ENCODE measurements at places on chromosomes 7 and 10.

DNA sequence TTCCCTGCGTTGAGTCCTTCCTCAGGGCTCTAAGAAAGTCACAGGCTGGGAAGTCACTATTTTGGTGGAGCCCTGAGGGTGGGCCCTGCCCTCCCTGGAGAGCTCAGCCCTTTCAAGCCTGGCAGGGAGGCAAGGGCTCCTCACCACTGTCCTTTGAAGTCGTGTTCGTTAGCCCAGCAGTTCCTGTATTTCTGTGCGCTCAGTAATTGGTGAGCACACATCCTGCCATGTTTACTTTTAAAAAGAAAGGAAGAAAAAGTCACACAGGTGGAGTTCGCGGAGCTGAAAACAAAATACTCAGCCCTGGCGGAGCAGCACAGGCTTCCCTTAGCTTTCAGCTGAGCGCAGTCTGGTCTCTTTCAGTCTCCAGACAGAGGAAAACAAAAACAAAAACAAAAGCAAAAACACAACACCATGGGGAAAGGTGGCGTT is 37.1 kb downstream of the PRKCQ start:
- peak; percentile 41 for DNase-seq

GRCh38 chr10:73467206-73467605 is 28.6 kb downstream of the PPP3CB start:
- no peak for DNase-seq

- DNase-seq = no peak
Observed at GRCh38 chr10:82391971-82392370, 517.0 kb downstream of the NRG3 start.

DNA sequence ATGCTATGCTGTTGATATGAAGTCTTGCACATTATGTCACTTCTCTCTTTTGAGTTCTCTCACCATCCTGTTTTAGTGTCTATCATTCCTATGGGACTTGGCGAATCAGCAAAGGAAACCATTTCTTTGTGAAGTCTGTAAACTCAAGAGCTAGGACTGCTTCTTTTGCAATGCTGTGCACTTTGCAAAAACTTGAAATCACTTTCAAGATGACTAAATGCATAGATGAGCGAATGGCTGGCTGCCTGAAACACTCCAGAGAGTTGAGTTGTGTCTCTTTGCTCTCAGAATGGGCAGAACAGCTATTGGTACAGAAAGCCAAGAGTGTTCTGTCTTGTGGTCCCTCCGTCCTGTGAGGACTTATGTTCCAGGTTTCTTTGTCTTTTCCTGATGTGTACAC is 18.3 kb upstream of the ELMO1 start:
- no peak for DNase-seq

GRCh38 chr7:41886262-41886900 is 183.5 kb upstream of the INHBA start:
- no peak for DNase-seq

- no peak for DNase-seq
Observed at GRCh38 chr7:81684514-81685269, 85.2 kb downstream of the HGF start.

DNA sequence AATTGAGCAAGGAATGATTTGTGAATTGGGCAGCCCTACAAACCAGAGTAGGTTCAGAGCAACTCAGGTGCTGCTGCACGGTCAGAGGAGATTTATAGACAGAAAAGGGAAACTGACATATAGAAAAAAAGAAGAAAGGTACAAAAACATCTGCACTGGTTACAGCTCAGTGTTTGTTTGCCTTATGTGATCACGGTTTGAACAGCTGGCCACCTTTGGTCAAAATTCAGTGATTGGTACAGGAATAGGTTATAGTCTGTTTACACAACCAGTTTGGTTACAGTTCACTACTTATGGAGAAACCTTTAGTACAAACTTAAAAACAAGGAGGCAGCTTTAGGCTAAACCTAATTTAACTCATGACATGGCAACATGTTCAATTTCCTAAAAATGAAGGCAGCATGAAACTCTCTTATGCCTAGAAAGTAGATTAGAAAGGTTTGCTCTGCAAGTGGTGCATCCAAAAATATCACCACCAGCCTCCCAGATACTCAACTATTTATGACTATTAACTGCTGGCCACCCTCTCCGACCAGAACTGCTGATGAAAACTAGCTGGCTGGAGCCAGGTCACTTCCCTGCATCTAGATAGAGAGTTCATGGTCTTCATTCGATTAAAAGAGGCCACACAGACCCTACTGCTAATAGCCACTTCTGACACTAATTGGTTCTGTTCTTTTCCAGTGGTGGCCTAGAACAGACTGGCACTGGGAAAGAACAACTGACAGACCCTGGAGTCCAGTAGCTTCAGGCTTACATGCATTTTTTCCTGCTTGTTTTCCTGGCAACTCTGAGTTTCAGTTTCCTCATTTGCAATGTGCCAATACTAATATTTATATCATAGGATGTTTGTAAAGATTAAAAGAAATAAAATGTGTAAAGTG is 548.0 kb downstream of the CCSER2 start:
- no peak for DNase-seq

- DNase-seq = no peak
Observed at GRCh38 chr7:46071601-46072000, 150.5 kb upstream of the IGFBP3 start.

DNA sequence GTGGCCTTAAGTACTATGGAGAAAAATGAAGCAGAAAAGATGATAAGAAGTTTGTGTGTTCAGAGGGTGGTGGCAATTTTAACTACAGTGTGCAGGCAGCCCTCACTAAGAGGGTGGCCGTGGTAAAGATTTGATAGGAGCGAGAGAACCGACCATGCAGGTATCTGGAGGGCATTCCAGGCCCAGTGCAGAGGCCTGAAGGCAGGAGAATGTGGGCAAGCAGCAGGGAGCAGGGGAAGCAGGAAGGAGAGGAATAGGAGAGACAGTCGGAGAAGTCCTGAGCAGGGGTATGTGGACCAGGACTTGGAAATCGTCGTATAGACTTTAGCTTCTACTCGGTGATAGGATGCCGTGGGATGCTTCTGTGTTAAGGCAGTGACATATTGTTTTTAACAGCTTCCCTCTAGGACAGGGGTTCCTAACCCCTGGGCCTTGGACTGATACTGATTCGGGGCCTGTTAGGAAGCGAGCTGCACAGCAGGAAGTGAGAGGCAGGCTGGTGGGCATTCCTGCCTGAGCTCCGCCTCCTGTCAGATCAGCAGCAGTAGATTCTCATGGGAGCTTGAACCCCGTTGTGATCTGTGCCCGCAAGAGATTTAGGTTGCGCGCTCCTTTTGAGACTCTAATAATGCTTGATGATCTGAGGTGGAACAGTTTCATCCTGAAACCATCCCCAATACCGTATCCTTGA is 227.2 kb downstream of the CCDC3 start:
- no peak for DNase-seq

All from stimulated activated CD4-positive, alpha-beta T cell treated with anti-CD3 and anti-CD28 coated beads, Interleukin-15, amount 100 ng/mL, for 24 hours (primary cell).